NCI-H1417 (cell line): ENCODE measurements at places on chromosomes 5 and 9.

DNA sequence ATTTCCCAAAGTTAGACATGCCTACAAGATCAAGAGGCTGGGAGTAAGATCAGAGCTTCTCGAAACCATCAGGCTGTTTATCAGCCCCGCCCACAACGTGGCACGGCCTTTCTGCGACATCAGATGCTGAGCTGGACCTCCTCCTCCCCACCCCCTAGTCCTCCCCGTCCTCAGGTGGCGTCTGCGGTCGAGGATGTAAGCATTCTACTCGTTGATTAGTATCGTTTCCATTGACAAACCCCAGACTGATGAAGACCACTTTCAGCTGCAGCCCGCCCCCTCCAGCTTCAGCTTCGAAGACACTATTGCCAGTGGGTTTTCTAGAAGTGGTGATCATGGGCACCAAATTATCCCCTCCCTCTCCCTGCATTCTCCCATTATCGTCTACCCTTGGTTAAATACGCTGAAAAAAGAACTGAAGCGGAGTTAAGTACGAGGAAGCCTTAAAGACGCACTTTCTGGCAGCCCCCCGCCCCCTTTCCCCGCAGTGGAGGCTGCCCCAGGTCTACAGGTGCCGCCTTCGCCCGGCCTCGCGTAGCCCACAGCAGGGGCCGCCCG lies 1.1 kb downstream of the PPIC start:
- peak; percentile 41 for DNase-seq

- no peak for DNase-seq
Measured at GRCh38 chr5:168422431-168422830, 63.8 kb upstream of the RARS1 start.

GRCh38 chr5:113552620-113553019 lies 39.1 kb downstream of the YTHDC2 start:
- no peak for DNase-seq

DNA sequence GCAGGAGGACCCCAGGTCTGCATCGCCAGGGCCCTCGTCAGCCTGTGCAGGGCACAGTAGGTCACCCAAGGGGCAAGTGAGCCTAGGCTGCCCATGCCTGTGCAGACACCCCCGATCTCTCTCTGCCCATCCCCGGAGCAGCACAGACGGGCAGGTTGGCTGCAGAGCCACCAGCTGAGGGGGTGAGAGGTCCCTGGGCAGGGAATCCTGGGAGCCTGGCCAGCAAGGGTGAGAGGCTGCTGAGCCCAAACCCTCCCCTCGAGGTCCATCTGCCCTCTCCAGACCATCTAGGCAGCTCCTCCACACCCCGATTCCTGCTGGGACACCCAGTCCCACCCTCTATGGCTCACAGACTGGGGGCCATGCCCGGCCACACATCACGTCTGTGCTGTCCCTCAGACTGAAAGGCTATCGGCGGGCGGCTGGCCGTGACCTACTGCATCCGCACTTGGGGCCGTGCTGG lies 2.8 kb upstream of the DPP7 start:
- no peak for DNase-seq

DNA sequence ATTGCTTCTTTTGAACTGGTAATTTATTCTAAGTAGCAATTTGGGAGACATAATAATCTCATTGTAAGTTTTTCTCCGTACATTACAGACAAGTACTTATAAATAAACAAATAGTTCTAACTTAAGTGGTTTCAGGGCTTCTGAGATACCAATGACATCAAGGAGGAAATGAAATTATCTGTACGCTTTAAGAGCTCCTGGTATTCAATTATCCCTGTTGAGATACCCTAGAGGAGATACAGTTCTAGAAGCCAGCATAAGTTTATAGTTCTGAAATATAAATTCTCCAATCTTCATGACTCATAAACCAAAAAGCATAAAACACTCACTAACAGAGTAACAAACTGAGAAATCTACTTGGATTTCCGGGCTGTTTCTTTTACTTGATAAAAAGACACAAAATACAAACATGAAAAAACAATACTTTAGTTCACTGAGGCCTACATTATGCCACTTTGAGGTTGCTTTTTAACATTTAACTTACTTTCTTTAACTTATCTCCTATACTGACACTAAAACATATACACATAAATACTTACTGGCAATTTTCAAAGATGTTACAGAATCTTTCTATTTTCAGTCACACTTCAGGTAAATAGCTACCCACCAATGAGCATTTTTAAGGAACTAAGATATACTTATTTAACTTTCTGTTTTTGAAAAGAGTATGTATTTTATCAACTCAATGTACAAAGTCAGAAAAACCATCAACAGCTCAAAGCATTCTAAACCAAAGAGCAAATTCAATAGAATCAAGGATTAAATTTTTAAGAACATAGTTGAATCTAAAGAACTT lies 7.5 kb downstream of the DCTN4 start:
- peak; percentile 3 for DNase-seq

- DNase-seq = no peak
Measured at GRCh38 chr9:37471942-37472684, 6.9 kb upstream of the ZBTB5 start.

DNA sequence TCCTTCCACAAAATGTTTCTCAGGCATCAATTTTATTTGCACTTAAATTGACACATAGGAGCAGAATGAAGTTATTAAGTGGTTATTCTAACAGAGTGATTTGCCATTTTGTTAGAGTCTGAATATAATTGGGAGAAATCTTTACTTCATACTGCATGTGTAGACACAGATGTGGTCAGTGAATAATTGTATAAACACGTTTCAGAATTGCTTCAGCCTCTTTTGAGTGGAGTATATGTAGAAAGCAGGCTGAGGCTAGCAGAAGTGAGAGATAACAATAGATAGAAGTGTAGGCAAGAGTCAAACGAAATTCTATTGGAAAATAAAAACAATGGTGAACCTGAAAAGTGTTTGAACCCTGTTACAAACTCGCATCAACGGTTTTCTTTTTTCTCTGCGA lies 270.7 kb downstream of the TMEM167A start:
- DNase-seq = no peak

DNA sequence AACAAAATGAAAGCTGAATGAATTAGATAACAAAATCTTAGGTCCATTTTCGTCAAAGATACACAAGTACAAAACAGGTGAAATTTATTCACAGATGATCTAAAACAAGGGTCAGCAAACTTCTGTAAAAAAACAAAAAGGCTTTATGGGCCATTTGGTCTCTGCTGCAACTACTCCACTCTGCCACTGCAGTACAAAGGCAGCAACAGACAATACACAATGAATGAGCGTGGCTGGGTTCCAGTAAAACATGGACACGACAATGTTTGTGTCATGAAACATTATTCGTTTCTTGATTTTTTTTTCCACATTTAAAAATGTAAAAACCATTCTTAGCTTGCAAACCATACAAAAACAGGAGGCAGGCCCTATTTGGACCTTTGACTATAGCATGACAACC lies 71.9 kb downstream of the ECPAS start:
- no peak for DNase-seq

- no peak for DNase-seq
Measured at GRCh38 chr9:133122935-133123611, 2.0 kb upstream of the RALGDS start.

GRCh38 chr5:74978345-74978744 lies 74.0 kb downstream of the GCNT4 start:
- no peak for DNase-seq

- DNase-seq = peak; percentile 24
Measured at GRCh38 chr9:14515571-14516198, 177.5 kb downstream of the ZDHHC21 start.

DNA sequence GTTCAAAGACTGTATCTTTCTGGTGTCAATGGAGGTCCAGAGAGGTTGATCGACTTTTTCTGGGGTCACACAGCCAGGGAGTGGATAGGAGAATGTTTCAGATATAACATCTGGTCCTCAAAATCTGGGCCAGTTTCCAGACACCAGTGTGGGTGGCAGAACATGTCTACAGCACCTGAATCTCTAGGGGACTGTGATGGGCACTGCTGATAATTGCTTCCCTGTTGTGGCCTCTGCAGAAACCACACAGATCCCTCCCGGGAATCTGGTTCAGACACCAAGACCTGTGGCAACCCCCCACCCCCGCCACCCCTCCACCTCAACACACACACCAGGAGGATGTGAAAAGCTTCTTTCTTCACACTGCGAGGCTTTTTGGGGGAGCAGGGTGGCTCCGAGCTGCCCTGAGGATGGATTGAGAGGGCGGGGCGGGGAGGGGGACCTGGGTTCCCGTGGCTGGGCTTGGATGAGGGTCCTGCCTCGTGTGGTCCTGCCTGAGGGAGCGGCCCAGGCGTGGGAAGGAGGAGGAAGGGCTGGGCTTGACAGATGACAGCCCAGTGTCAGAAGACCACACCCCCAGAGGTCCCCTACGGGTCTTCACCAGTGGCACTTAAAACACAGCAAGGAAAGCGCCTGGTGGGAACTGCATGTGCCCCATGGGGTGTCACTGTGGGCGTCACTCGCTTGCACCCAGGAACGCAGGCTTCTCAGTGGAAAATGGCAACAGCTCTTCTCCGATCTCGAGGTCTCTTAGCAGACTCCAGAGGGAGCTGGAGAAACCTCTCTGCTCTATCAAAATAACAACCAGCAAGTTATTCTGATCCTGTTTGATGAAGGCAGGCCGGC lies 55.2 kb downstream of the TRIP13 start:
- no peak for DNase-seq

DNA sequence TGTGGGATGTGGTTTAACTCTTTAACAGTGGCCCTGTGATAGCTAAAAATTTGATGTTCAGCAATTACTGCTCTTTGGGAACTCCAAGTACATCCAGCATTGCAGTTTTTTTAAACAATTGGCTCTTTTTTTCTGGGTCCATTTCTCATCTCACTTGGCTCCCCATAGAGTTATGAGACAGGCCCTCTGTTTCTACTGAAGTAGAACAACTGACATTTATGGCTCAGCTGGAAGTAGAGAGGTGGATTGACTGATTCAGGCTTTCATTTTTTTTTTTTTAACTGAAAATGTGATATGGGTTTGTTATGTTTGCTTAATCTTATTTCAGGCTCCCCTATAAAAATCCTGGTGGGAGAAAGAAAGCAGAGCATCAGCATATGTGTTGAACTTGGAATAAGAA lies 96.6 kb upstream of the CD180 start:
- DNase-seq = no peak

- DNase-seq = no peak
Measured at GRCh38 chr5:137688210-137688840, 47.6 kb downstream of the KLHL3 start.

DNA sequence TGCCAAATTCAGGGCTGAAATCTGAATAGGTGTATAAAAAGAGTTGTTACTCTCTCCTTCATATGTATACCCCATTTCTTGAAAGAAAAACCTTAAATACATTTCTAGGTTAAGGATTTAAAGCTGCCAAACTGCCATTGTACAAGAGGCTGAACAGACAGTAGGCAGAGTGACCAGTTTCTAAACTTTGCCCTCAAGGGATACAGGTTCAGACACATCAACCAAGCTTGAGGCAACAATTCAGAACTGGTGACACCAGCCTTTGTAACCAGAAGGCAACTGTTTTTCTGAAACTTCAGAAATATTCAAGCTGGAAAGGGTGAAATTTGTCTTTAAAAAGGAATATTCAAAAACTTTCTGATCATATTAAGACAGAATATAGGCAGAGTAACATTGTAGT lies 47.5 kb downstream of the FAM114A2 start:
- no peak for DNase-seq

- DNase-seq = no peak
Measured at GRCh38 chr5:174999581-174999980, 275.2 kb downstream of the MSX2 start.

DNA sequence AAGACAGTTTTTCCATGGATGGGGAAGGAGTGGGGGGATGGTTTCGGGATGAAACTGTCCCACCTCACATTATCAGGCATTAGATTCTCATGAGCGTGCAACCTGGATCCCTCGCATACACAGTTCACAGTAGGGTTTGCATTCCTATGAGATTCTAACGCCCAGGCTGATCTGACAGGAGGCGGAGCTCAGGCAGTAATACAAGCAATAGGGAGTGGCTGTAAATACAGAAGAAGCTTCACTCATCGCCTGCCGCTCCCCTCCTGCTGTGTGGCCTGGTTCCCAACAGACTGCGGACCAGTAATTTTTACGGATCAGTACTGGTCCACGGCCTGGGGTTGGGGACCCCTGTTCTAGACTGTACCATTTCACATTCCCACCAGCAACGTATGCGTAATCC lies 68.3 kb upstream of the OTULINL start:
- no peak for DNase-seq

DNA sequence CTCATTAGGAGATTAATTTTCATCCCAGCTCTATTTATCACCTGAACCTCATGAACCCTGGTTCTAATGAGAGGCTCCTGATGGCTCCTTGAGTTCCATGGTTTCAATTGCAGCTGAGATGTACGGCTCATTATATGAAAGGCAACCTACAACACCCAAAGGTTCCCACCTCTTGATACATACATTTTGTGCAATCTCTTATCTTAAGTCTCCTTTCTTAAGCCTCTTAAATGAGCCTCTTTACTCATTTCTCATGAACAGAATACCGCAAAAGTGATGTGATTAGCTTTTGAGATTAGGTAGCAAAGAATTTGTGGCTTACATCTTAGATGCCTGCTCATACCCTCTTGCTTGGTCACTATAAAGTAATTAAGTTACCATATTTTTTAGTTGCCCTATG lies 1964.0 kb upstream of the CDH6 start:
- no peak for DNase-seq

- DNase-seq = no peak
Measured at GRCh38 chr9:136339173-136339957, 12.0 kb downstream of the GPSM1 start.

GRCh38 chr5:4182144-4182543 lies 586.5 kb downstream of the IRX1 start:
- DNase-seq = no peak

GRCh38 chr5:122371511-122372151 lies 59.6 kb downstream of the SNCAIP start:
- DNase-seq = no peak

DNA sequence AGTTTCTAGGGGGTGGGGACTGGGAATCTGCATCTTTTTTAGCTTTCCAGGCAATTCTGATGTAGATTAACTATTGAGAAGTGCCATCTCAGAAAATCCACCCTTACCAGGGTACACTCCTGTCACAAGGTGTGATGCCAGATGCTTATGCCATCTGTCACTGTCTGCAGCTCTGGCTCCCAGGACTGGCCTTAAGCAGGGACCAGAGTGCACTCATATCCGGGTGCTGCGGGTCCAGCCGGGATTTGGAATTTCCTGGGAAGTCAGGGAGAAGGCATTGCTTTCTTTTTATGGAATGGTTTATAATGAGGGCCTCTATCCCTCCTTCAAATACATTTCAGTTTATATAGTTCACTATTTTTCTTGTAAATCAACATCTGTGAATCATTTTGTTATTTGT lies 92.6 kb downstream of the TMEM174 start:
- DNase-seq = no peak

DNA sequence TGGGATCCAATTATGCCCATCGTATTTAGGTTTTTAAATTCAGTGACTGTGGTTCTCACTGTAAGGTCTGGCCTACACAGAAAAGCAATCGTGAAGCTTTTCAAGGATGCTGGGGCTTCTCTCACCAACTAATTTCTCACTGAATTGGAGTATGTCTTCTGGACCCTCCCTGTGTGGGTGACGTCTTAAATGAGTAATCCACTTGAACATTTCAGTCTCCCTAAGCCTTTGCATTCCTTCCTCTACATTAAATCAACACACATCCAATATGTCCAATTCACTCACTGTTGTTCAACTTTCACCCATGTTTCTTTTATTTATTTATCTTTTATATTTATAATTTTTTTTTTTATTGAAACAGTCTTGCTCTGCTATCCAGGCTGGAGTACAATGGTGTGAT lies 12.5 kb upstream of the BTF3 start:
- DNase-seq = no peak
